Stimulated activated CD4-positive, alpha-beta T cell treated with anti-CD3 and anti-CD28 coated beads, Interleukin-2, amount 100 ng/mL, for 24 hours (primary cell): ENCODE measurements at places on chromosomes 3 and 15.

DNA sequence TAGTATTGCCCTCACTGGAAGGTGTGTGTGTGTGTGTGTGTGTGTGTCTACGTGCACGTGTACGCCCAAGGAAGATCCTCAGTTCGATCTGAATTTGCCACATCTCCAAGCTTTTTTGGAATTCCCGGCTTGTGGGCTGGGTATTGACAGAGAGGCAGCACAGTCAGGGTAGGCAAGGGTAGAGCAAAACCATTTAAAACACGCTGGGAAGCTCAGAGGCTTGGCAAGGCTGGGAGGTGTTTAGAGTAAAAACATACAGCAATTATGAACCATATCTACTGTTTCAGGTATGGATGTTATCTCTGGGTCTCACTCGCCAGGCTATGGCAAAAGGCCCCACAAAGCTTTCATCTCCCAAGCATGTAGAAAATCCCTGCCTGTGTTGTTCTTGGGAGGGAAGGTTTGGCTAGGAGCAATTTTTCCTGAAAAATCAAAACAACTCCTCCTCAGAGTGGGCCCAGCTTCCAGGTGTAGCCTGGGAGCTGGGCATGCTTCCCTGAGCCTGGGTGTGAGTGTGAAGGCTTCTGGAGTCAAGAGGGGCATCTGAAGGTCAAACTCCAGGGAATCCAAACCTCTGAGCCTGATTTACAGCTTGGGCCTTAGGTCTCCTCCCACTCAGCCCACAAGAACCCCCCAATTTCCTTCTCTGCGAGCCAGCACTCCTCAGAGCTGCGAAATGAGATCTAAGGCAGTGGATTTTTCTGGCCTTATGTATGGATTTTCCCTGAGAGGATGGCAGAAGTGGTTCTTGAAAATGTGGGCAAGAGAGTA lies 244.8 kb upstream of the TPRG1 start:
- no peak for DNase-seq

DNA sequence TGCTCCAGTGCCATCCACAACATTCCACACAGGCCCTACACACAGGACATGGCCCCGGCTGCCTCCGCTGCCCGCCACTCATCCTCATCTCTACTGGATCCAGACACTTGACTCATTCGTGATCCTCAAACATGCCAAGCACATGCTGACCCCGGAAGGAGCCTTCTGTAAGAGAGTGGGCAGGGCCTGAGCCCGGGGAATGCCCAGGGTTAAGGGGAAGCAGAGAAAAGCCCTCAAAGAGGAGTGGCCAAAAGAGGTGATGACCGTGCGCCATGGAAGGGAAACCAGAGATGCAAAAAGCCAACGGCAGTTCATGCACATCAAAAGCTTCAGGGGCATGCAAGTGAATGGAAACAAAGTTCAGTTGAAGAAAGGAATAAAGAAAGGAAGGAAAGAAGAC lies 46.1 kb downstream of the RFTN1 start:
- peak; percentile 60 for DNase-seq

GRCh38 chr3:31575448-31575847 lies 42.7 kb downstream of the STT3B start:
- no peak for DNase-seq

DNA sequence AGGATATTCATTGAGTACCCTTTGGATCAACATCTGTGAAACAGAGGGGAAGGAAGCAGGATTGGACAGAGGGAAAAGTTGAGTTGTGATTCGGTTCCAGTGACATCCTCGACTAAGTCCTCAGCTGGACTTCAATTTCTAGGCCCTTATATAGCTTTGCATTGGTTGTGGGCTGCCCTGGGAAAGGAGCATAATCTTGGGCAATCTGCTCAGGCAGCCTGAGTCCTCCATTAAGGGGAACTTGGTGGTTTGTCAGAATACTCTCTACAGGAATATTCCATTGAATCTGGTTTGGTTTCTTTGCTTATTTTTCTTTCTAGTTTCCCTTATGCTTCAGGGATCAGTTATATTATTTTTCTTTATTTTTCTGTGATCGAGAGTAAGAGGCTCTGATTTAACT lies 94.1 kb downstream of the TCF12 start:
- no peak for DNase-seq

DNA sequence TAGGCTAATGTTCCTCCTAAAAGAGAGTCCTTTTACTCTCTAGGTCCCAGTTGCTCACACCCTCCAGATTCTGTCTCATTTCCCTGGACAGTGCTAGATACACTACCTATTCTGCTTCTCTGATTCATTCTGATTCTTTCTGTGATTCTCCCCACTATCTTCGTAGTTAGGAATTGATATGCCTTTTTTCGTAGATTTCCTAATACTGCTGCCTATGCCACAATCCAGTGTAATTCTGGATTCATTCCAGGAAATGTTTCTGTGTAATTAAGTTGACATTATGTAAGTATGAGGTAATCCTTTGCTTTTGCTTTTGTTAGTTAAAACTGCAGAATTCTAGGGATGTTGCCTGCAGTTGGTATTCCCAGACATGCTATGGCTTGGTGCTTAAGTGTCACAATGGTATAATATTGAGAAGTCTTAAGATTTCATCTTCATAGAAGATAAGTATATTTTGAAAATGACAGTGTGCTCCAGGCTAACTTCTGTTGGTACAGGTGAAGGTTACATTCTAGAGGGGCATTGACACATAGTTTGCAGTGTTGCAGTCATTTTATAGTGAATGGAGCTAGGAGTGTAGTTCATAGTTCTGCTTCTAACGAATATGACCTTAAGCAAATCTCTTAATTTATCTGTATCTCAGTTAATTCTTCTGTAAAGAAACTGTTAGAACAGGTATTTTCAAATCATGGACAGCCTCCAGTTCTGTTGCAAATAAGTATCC lies 54.3 kb downstream of the RIOX2 start:
- no peak for DNase-seq

DNA sequence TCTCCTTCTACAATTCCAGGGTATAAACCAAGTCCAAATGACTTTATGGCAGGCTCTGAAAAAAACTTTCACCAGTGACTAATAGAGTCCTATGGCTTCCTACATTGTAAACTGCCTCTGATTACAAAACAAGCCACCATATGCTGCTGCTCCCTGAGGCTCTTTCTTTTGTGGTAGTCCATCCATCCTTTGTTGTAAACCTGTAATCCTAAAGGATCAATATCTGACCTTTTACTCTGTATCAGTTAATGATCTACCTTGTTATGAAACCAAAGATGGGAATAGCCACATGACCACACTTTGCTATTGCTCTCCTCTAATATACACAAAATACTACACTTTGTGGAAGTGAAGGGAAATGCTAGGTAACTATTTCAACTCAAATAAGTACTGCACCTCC lies 434.7 kb upstream of the AGTR1 start:
- no peak for DNase-seq

DNA sequence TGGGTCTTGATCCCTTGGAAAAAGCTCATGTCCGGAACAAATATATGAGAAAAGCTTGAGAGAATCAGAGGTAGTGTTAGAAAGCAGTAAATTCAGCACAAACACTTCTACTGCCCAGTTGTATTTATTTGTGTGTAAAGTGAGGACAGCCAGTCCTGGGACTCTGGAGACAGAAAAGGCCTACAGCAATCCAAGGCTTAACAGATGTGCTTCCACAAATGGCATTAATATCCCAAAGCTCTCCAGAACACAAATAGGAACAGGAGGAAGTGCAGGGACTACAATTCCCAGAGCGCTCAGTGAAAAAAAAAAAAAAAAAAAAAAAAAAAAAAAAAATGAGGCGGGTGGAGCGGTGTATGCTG lies 390 bp upstream of the AP2M1 start:
- DNase-seq = no peak
